ENCODE measurements at places on chromosomes 7 and 10.

GRCh38 chr10:114349522-114350215, 54.6 kb downstream of the AFAP1L2 start:
- H3K4me3 ChIP-seq: no peak overlapping the region
- no peaks in the 10 kb centered on the region for H3K4me1 ChIP-seq
- no peaks in the 10 kb centered on the region for H3K36me3 ChIP-seq

DNA sequence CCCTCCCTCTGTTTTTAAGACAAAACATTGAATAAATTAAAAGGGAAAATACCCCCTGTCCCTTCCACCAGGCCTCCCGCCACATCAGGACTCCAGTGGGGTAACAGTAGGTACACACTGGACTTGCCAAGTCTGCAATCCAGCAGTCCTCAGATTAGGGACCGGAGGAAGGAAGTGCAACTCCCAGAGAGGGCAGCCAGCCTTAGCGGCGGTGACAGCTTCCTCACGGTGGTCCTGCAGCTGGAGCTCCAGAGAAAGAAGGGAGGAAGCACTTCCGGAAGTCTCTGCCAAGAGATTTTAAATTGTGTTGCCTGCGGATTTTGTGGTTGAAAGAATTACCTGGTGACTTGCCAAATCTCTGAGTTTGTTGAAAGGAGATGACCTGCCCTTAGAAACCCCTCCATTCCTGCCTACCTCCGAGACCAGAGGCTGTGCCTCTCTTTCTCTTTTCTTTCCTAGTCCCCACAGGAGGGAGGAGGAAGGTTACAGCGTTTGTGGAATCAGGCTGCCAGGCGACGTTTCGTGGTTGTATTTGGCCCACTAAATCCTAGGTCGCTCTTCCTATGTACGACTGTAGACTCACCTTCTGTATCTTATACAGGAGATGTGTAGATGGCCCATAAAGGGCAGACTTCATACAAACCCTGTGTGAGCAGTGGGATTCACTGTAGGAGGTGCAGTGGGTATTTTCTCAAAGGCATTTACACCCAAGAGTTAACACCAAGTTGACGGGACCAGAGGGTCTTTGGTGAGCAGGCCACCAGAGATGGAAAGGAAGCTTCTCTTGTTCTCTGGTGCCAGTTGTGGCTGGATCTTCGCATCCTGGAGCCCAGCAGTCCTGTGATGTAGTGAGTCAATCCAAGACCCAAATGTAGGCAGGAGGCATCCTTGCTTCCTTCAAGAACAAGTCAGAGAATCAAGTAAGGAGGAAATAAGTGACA, 77.9 kb downstream of the INSIG1 start:
- H3K36me3 ChIP-seq: no peaks in the 10 kb centered on the region
- H3K4me1 ChIP-seq: no peaks in the 10 kb centered on the region
- no peak overlapping the region for H3K27ac ChIP-seq
- H3K27me3 ChIP-seq: peaks cover 40% of the 10 kb centered on the region
- H3K4me3 ChIP-seq: no peak overlapping the region

GRCh38 chr7:158944950-158945349, 88.6 kb downstream of the DYNC2I1 start:
- no peak for DNase-seq
- no peaks in the 10 kb centered on the region for H3K27me3 ChIP-seq
- H3K36me3 ChIP-seq: peaks cover 2% of the 10 kb centered on the region
- H3K4me3 ChIP-seq: no peak overlapping the region
- H3K27ac ChIP-seq: no peak overlapping the region

GRCh38 chr10:95388109-95388471, 97.3 kb upstream of the PDLIM1 start:
- H3K27ac ChIP-seq: no peak overlapping the region
- DNase-seq: no peak
- no peaks in the 10 kb centered on the region for H3K36me3 ChIP-seq
- H3K27me3 ChIP-seq: peaks cover 3% of the 10 kb centered on the region

DNA sequence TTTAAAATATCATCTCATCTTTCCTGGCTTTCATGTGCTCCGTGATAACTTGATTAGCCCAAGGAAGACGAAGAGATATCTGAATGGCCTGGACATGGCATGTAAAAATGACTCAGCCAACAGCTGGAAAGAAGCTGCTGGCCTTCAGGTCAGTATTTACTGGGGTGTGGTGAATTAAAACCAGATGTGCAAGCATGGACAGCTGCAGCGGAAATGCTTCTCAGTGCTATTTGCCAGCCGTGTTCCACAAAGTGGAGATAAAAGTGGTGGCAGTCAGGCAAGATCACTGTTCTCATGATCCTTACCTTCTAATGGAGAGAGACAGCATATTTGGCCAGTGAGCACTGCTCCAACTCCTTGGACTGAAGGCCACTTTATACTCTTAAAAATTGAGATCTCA, 203.1 kb upstream of the VSTM2A start:
- DNase-seq: no peak
- no peak overlapping the region for H3K27ac ChIP-seq
- H3K36me3 ChIP-seq: no peaks in the 10 kb centered on the region
- no peaks in the 10 kb centered on the region for H3K4me1 ChIP-seq

GRCh38 chr10:133115976-133116375, 28.3 kb downstream of the ADGRA1 start:
- DNase-seq: no peak
- peaks cover 30% of the 10 kb centered on the region for H3K27me3 ChIP-seq
- no peaks in the 10 kb centered on the region for H3K36me3 ChIP-seq

GRCh38 chr10:21196822-21197395, 299.8 kb upstream of the NEBL start:
- H3K27ac ChIP-seq: no peak overlapping the region
- no peaks in the 10 kb centered on the region for H3K27me3 ChIP-seq
- no peak for DNase-seq
- H3K4me3 ChIP-seq: no peak overlapping the region
- H3K4me1 ChIP-seq: no peaks in the 10 kb centered on the region
- H3K36me3 ChIP-seq: no peaks in the 10 kb centered on the region

DNA sequence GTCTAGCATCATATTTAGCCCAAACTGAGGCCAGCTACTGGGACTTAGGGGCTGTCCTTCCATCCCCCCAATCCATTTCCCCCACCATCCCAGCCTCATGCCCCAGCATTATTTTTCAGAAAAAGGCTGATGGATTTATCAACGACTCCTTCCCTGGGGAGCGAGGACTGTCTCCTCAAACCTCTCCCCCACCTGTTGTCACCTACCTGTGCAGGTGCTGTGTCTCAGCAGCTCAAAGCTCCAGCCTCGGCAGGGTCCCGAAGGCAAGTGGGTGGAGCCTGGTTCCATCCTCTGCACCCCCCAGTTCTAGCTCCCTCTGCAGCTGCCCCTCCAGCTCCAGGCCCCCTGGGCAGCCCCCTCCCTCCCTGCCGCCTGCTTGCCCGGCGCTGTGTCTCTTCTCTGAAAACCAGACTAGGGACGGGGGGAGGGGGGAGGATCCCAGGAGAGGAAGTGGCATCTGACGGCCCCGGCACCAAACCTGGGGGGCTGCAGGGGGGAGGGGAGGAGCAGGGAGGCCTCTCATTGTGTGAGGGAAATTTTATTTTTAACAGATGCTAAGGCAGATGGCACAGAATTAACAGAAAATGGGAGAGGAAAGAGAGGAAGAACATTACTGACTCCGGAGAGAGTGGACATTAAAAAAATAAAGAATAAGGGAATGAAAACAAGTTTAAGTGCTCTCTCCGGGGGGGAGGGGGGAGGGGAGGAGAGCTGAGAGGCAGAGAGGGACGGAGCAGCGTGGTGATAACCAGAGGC, 61.7 kb upstream of the PAX2 start:
- DNase-seq: no peak
- H3K4me3 ChIP-seq: no peak overlapping the region
- H3K27me3 ChIP-seq: peaks cover 31% of the 10 kb centered on the region
- no peaks in the 10 kb centered on the region for H3K36me3 ChIP-seq

GRCh38 chr10:57341294-57341693, 926.4 kb downstream of the IPMK start:
- no peaks in the 10 kb centered on the region for H3K36me3 ChIP-seq
- H3K4me3 ChIP-seq: no peak overlapping the region
- H3K4me1 ChIP-seq: no peaks in the 10 kb centered on the region

DNA sequence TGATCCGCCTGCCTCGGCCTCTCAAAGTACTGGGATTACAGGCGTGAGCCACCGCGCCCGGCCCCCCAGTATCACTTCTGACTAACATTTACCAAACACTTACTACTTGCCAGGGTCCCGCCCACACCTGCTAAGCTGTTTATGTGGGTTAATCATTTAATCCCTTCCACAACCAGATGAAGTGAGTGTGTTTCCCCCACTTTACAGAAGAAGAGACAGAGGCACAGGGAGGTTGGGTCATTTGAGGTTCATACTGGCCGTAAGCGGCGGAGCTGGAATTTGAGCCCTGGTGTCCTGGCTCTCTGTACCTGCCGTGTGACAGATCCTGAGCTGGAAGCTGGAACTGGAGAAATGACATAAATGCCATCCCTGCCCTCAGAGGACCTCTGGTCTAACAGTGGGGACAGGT, 15.1 kb upstream of the VPS37D start:
- no peak for DNase-seq
- no peak overlapping the region for H3K4me3 ChIP-seq
- H3K27ac ChIP-seq: no peak overlapping the region
- no peaks in the 10 kb centered on the region for H3K4me1 ChIP-seq

- peaks cover 15% of the 10 kb centered on the region for H3K27me3 ChIP-seq
- H3K4me1 ChIP-seq: no peaks in the 10 kb centered on the region
- H3K4me3 ChIP-seq: no peak overlapping the region
- H3K27ac ChIP-seq: no peak overlapping the region
- H3K36me3 ChIP-seq: no peaks in the 10 kb centered on the region
Observed at GRCh38 chr10:44206127-44206818, 178.6 kb downstream of the CXCL12 start.

DNA sequence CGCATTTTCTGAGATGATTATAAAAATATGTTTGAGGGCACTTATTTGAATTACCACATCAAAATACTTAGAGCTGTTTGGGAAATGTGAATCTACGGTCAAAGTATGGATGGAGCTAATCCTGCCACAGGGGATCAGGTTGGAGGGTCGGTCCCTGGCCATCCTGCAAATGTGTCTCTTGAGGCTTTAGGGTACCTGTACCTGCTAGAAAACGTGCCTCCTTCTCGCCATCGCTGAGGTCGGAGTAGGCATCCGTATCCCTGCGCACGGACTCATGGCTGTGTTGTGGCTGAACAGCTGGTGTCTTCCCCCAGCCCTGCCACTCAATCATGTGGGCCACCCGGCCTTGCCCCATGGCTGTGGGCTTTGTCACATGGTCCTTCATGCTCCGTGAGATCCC, 3.9 kb downstream of the FAM131B start:
- H3K27ac ChIP-seq: no peak overlapping the region
- no peak for DNase-seq
- no peaks in the 10 kb centered on the region for H3K36me3 ChIP-seq
- H3K4me3 ChIP-seq: no peak overlapping the region
- no peaks in the 10 kb centered on the region for H3K4me1 ChIP-seq

DNA sequence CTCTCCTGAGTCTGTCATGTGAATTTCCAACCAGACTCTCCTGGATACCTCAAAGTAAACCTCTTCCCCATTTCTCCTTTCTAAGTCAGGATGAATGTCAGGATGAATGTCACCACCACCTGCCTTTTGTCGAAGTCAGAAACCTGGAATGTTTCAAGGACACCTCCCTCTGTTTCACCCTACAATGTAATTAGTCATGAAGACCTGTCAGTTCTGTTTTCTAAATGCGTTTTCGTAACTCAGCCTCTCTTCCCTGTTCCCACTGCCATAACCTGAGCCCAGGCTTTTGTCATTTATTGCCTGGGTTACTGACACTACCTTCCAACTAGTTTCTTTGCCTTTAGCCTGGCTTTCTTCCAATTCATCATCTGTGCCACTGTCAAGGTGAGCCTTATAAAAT, 5.5 kb upstream of the STN1 start:
- no peak overlapping the region for H3K4me3 ChIP-seq
- peaks cover 8% of the 10 kb centered on the region for H3K4me1 ChIP-seq
- H3K27me3 ChIP-seq: no peaks in the 10 kb centered on the region

All from T-cell (primary cell).